AG09309 (cell line): ENCODE measurements at places on chromosomes 12 and 14.

DNA sequence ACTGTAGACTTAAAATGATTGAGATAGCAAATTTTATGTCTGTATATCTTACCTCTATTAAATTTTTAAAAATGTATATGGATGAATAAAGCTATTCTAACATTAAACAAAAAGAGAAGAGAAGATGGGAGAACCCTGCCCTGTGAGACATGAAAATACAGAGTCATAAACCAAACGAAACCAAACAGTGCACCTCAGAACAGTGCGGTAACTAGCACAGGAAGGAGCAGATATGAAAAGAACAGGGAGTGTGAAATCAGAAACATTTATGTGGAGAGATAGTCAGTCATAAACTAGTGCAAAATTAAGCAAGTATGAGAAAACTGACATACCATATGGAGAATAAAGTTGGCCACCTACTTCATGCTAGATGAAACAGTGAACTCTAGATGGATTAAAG, 135.1 kb downstream of the ERC1 start:
- no peak for DNase-seq

GRCh38 chr14:35934499-35934898, 108.4 kb downstream of the BRMS1L start:
- no peak for DNase-seq

- no peak for DNase-seq
Measured at GRCh38 chr12:111355201-111355925, 13.5 kb downstream of the PHETA1 start.

GRCh38 chr12:10016881-10017280, 6.5 kb downstream of the CLEC12B start:
- no peak for DNase-seq

DNA sequence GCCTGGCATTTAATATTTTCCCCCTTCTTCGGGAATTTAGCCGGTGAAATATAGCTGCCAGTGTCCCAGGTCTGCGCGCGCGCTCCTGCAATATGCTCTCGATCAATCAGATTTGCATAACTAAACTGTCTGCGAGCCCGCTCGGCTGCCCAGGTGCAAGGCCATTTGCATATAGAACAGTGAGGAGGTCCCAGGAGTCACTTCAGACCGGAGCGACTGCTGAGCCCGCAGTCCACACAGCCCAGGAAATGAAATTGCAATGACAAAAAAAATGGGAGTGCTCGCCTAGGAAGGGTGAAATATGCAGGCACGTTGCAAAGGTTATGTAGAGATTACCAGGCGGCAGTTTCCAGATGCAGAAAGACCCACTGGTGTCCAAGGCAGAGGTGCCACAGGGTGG, 228.5 kb downstream of the VRK1 start:
- no peak for DNase-seq

DNA sequence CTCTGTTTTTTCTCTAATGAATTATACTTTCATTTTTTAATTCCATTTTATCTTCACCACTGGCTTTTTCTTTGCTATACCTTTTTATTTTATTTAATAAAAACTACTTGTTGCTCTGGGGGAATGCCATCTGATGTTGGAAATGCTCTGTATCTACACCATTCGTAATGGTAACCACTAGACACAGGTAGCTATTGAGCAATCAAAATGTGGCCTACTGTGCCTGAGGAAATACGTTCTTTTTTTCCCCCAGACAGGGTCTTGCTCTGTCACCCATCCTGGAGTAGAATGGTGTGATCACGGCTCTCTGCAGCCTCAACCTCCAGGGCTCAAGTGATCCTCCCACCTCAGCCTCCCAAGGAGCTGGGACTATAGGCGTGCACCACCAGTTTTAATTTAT, 140.2 kb downstream of the FUT8 start:
- no peak for DNase-seq

DNA sequence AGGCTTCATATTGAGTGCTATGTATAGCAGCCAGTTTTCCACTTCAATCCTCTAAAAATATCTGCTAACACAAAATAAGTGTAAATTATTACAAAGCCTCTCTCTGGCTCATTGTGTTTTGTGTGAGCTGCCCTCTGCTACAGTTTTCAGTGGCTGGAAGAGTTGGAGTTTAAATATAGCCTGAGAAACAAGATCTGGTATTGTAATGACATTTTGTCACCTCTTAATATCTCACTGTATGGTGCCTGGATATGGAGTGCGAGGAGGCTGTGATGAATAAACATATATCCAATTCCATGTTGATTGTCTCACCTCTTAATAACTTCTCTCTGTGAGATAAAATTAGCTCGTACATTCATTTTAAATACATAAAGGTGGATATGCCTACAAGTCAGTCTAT, 269.7 kb downstream of the FLRT2 start:
- no peak for DNase-seq

DNA sequence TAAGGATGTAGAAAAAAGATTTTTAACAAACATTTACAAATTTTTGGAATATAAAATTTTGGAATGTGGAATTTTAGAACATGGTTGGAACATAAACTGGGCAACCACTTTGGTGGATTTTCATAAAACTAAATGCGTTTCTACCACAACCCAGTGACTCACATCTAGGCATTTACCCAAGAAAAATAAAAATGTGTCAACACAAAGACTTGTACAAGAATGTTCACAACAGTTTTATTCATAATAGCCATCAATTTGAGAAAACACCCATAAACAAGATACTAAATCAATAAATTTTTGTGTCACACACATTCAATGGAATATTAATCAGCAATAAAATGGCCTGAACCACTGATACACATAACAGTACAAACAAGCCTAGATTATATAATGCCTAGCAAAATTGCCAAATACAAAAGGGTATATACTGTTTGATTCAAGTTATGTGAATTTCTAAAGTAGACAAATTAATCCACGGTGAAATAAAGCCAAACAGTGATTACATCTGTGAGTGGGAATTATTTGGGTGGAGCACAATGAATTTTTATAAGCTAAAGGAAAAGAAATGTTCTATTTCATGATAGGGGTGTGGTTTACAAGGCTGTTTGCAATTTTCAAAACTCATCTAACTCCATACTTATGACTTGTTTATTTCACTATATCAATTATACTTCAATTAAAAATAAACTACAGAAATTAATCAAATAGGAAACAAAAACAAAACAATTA, 415.2 kb upstream of the OR4E1 start:
- DNase-seq, result no peak

DNA sequence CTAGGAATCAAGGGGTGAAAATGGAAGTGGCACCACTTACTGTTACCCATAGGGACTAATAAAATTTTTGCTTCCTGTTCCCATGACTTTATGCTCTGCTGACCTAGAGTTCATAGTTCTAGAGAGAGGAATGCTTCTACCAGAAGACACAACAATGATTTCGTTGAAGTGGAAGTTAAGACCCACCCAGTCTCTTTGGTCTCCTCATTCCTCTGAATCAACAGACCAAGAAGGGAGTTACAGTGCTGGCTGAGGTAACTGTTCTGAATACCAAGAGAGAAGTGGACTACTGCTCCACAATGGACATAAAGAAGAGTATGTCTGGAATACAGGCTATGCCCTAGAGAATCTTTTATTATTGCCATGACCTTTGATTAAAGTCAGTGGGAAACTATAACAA, 23.5 kb upstream of the DYRK2 start:
- no peak for DNase-seq

DNA sequence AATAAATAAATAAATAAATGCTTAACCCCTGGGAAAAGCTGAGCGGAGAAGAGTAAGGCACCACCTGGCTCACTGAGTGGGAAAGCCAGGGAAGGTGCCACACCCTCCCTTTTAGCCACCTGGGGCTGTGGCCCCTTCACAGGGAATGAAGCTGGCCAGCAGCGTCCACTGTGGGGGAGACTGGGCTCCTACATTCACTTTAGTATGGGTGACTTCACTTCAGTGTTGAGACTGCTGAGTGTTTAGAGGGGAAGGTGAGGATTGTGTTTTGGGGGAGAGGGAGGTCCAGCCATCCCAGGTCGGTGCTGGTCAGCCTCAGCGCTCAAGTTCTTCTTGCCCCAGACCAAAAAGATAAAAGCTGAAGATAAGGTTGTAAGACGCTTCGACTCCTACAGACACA, 1.6 kb downstream of the NAB2 start:
- DNase-seq, result no peak

GRCh38 chr14:74913986-74914573, 9.0 kb downstream of the RPS6KL1 start:
- peak; percentile 37 for DNase-seq

DNA sequence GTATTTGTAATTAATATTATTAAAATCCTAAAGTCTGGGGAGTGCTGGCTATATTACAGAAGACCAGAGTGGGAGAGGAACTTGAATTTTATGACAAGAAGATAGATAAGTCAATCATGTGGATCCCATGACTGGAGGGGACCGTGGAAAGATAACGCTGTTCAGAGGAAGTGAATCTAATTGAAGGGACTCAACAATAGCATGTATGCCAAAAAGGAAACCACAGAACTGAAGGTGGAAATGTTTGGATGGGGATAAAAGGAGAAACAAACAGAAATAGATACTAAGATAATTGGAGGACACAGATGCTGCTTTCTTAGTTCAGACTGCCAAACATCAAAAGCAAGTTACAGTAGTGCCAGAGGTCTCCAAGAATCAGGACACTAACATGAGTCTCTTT, 21.1 kb downstream of the OR6J1 start:
- DNase-seq, result no peak

- no peak for DNase-seq
Measured at GRCh38 chr12:50072198-50072907, 12.8 kb upstream of the SMARCD1 start.

- DNase-seq, result no peak
Measured at GRCh38 chr14:48747561-48748089, 838.6 kb downstream of the RPS29 start.

- DNase-seq, result no peak
Measured at GRCh38 chr14:76271041-76271755, 104.7 kb upstream of the ESRRB start.
